ENCODE measurements at places on chromosomes 7 and 10. TPM values are rescaled to one million over a fixed set of nuclear protein-coding genes. Genes with fewer than 3 reads are reported as not detected.

The CTAGE4 gene
- total RNA-seq = 6.5 TPM

DNA sequence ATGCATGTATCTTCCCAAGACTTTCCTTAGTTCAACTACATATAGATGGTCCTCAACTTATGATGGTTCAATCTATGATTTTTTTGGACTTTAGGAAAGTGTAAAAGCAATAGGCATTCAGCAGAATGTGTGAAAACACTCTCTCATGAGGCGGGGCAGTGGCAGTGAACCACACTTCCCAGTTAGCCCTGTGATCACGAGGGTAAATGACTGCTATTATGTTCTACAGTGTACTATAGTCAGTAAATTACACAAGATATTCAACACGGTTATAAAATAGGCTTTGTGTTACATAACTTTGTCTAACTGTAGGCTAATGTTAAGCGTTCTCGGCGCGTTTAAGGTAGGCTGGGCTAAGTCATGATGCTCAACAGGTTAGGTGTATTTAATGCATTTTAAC, 169.3 kb downstream of the AMPH start:
- no peak for DNase-seq
- H3K27me3 ChIP-seq = no peaks in the 10 kb centered on the region
- no peaks in the 10 kb centered on the region for H3K36me3 ChIP-seq
- no peaks in the 10 kb centered on the region for H3K4me1 ChIP-seq

GRCh38 chr7:8255680-8256655, 6.0 kb downstream of the ICA1 start:
- no peak for DNase-seq
- H3K27ac ChIP-seq = no peak overlapping the region
- no peaks in the 10 kb centered on the region for H3K27me3 ChIP-seq
- no peaks in the 10 kb centered on the region for H3K36me3 ChIP-seq
- H3K4me3 ChIP-seq = no peak overlapping the region
- peaks cover 46% of the 10 kb centered on the region for H3K4me1 ChIP-seq

DNA sequence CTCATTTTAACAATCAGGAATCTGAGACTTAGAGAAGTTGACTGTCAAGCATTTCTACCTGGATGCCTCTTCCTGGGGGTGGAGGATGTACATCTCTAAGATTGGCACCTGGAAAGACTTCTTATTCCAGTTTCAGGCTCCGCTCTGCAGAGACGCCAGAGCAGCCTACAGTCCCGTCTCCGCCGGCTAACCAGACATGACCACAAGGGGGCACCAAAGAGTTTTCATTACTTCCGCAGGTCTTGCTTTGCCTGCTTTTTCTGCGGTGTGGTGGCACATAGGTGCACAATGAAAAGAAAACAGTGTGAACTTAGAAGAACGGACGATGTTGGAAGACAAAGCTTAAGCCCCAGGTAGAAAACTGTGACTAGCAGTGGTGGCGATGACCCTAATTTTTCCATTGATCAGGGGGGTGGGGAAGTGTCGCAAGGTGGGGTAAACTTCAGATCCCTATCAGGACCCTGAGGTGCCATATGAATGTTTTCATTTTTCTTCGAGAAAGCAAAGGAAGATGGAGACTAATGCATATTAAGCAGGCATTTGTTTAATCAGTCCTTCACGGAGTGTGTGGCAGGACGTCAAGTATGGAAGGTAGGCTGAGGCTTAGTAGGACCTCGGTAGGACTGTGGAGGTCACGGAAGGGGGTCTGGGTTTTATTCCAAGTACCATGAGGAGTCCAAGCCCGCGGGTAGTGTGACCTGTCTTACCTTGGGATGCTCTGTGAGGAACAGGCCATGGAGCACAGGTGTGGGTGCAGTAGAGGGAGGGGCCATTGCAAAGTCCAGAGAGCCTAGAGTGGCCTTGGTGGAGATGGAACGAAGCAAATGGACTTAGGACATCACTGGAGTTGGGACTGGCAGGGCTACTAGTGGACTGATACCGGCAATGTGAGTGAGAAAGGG, 60.1 kb upstream of the SORCS3 start:
- no peak overlapping the region for H3K4me3 ChIP-seq
- H3K36me3 ChIP-seq = no peaks in the 10 kb centered on the region
- DNase-seq = peak; percentile 83
- H3K4me1 ChIP-seq = no peaks in the 10 kb centered on the region
- H3K27ac ChIP-seq = no peak overlapping the region
- H3K27me3 ChIP-seq = no peaks in the 10 kb centered on the region

GRCh38 chr7:41994036-41994745, 242.8 kb downstream of the GLI3 start:
- no peaks in the 10 kb centered on the region for H3K36me3 ChIP-seq
- H3K27me3 ChIP-seq = no peaks in the 10 kb centered on the region
- no peak for DNase-seq
- no peak overlapping the region for H3K27ac ChIP-seq
- H3K4me1 ChIP-seq = no peaks in the 10 kb centered on the region

DNA sequence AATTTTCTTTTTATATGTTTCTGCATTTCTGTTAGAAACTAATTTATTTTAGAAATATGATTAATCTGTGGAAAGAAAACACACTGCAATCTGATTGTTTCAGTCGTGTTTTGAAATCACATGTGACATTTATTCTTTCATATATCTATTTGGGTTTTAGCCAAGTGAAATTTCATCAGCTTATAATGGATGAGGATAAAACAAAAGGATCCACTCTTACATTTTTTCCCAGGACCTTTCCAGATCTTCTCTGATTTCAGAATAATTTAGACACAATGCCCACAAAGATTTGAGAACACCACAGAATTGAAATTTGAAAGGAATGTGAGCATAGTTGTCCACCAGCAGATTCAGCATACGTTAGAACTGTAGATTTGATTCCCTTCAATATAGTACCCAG, 29.1 kb downstream of the CBLL1 start:
- DNase-seq = no peak
- H3K27ac ChIP-seq = no peak overlapping the region
- no peaks in the 10 kb centered on the region for H3K27me3 ChIP-seq

All from body of pancreas (tissue), 4 donors.